M059J (cell line): ENCODE measurements at places on chromosomes 1 and 21.

- no peak for DNase-seq
These were observed 8.2 kb downstream of the BCL9 start for GRCh38 chr1:147549526-147549925.

- DNase-seq, result no peak
These were observed 8.2 kb upstream of the SH2D1B start for GRCh38 chr1:162420120-162420519.

DNA sequence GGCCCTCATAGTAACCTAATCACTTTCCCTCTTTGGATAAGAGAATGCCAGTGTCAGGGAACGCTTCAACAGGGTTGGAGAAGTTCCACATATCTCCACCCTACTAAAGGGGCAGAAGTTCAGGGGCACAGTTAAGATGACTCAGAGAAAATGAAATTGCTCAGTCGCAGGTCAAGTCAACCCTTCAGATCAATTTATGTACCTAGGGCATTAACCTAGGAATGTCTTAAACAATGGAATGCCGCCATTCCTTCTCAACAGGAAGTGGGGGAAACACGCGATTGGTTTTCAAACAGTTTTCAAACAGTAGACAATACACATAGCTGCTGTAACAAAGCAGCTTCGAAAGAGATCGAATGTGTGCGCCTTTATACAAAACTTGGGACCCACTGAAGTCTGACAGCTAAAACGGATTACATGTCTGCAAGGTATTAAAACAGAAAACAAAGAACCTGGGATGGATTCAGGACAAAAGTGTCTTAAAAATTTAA is 897 bp downstream of the SLC25A24 start:
- DNase-seq, result peak; percentile 73

- DNase-seq, result no peak
These were observed 39.0 kb upstream of the PDE9A start for GRCh38 chr21:42614396-42614795.

GRCh38 chr1:31783846-31784245 is 19.7 kb upstream of the ADGRB2 start:
- no peak for DNase-seq

GRCh38 chr1:177472567-177472966 is 301.8 kb downstream of the BRINP2 start:
- DNase-seq, result no peak

GRCh38 chr1:167227934-167228378 is 7.3 kb downstream of the POU2F1 start:
- DNase-seq, result no peak

- DNase-seq, result no peak
These were observed 23.2 kb downstream of the OR13G1 start for GRCh38 chr1:247656221-247656875.

- DNase-seq, result peak; percentile 93
These were observed at the start of gene NEGR1 for GRCh38 chr1:72282271-72283021. Gene NEGR1, minus strand, starts transcription at chr1:72282539.

GRCh38 chr1:160137216-160137862 is 14.1 kb upstream of the ATP1A4 start:
- no peak for DNase-seq

DNA sequence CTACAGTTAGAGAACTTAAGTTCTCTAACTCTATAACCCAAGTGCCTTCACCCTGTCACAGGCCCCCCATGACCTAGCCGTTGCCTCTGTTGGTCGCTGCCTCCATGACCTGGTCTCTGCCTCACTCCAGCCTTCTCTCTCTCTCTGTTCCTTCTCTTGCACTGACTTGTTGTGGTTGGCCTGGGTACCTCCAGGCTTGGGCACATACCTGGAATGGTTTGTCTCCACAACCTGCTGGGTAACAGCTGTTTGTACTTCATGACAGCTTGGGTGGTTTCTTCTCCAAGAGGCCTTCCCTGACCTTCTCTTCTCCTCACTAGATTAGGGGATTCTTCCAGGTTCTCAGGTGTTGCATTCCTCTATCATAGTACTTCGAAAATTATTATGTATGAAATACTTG is 371.6 kb upstream of the USP24 start:
- DNase-seq, result no peak

- DNase-seq, result peak; percentile 63
These were observed 382 bp downstream of the GPBP1L1 start for GRCh38 chr1:45686015-45686287.

DNA sequence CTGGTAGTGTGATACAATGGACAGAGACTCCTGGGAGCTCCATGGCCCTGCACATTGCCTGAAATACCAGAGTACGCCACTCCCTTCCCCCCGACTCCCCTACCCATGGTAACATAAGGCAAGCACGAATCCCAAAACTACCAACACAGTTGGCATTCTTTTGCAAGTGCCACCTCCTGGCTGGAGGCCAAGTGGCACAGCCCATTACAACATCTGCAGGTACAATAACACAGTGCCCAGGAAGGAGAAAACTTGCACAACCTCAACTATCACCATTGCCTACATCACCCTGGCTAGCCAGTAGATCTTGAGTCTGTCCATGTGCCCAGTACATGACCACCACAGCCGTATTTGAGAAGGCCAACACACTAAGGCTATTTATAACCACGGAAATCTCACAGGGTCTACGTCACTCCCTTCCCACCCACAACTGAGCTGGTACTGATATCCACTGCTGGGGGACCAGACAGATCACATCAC is 11.7 kb downstream of the ADAMTS1 start:
- DNase-seq, result no peak

DNA sequence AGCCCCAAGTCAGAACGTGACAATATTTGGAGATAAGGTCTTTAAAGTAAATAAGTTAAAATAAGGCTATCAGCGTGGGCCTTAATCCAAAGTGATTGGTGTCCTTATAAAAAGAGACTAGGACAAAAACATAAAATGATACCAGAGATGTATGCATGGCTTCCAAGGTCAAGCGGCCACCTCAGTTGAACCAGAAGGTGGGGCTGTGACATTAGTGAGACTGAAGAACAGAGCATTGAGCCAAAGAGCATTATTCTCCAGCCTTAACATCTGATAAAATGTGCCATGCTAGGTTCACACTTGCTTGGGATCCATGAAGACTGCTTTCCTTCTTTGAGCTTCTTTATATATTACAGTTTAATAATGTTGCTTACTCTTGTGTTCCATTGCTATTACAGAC is 554.6 kb downstream of the PLA2G4A start:
- peak; percentile 5 for DNase-seq
